NCI-H524 treated with DMSO at 0.1 percent for 48 hours (cell line): ENCODE measurements at places on chromosomes 2 and 18.

GRCh38 chr2:239523954-239524330 is 123.1 kb upstream of the HDAC4 start:
- no peak for DNase-seq

DNA sequence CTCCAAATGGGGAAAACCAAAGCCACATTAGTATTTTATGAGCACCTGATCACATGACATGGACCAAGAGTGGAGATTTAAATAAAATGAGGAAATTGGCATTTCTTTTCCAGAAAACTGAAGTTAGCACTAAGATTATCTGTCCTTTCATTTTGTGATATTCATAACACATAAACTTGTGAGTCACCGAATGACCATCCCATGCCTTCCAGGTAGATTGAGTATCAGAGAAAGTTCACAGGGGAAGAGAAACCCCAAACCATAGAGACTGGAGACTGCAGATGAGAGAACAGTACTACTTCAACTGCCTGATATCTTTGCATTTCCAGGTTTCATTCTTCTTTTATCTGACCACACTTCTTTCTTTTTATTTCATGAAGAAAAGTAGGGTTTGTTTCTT is 176.3 kb upstream of the LRP1B start:
- DNase-seq, result no peak

- DNase-seq, result no peak
These were observed 383.6 kb downstream of the DSEL start for GRCh38 chr18:67132919-67133318.

DNA sequence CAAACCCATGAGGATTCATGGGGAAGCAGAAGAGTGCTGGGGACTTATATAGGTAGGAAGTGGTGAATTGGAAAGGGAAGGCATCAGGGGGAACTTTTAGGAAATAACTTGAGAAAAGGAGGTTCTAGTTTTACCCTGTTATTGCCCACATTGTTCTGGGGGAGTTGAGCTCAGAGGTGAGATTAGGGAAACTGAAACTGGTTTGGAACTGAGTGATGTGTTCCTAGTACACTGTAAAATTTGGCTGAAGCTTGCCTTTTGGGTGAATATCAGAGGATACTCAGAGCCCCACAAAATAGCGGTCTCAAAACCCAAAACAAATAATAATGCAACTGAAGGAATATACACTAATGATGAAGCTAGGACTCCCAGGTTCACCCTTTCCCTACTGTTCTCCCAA is 39.6 kb upstream of the APOB start:
- no peak for DNase-seq

- DNase-seq, result no peak
These were observed 82.3 kb downstream of the VAPA start for GRCh38 chr18:9996094-9996493.

DNA sequence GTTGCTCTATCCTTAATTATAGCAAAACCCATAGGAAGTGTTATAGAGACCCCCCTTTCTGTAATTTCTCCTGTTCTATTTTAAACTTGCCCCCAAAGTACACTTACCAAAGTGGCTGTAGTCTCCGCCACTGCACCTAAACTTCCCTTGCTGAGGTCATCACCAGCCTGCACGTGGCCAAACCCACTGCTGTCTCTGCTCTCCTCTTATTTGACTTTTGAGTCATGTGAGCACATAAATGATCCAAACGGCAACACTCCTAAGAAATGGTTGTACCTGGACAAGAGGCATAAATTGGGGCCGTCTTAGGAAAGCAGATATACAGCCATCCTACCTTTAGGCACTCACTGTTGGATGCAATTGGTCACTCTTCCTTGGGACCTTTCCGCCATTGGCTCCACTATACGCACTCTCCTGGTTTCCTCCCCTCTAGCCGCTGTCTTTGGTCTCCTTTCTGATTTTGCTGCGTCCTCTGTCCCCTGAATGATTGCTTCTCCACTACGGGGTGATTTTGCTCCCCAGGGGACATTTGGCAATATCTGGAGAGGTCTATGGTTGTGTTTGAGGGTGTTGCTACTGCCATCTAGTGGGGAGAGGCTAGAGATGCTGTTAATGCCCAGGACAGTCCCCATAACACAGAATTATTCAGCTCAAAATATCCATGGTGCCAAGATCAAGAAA is 19.2 kb upstream of the IL36G start:
- DNase-seq, result peak; percentile 29

DNA sequence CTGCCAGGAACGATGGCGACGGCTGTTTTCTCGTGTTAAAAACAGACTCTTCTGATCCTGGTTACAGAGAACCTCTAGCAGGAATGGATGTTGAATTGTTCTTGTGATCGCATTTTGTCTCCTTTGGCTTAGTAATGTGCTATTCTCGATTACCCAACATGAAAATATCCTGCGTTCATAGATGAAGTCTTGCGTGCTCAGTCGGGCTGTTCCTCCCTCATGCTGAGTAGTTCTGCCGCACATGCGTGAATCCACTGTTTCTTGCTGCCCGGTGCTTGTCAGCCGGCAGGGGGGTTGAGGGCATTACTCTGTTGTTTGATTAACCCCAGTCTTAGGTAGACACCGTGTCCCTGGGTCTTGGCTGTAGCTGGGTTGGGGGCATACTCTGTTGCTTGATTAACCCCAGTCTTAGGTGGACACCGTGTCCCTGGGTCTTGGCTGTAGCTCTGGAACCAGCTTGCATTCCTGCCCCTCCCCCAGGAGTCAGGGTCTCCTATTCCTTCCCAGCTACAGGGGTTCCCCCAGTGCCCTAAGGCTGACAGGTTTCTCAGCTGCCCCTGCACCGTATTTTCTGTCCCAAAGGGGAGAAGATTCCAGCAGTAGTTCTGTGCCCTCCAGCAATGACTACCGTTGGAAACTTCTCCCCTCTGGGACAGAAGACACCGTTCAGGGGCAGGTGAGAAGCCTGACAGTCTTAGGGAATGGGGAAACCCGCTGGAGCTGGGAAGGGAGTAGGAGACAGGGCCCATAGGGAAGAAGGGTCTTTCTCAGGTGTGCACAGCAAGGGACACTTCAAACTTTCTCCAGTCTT is 22.1 kb upstream of the ASB1 start:
- no peak for DNase-seq

DNA sequence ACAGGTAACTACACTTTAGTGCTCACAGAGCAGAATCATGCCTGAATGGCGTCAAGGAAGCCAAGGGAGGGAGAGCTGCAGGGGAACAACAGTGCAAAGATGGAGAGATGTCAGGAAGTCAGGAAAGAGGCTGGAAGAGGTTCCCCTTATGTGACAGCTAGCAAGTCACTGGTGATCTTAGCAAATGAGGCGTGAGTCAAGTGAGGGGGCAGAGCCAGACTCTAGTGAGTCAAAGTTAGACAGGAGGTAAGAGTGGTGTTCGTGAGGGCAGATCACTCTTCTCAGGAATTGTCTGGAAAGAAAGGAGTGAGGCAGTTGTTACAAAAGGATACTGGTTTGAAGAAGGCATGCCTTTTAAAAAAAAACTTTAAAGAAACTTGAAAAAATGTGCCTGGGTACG is 87.1 kb downstream of the MEP1B start:
- DNase-seq, result no peak

DNA sequence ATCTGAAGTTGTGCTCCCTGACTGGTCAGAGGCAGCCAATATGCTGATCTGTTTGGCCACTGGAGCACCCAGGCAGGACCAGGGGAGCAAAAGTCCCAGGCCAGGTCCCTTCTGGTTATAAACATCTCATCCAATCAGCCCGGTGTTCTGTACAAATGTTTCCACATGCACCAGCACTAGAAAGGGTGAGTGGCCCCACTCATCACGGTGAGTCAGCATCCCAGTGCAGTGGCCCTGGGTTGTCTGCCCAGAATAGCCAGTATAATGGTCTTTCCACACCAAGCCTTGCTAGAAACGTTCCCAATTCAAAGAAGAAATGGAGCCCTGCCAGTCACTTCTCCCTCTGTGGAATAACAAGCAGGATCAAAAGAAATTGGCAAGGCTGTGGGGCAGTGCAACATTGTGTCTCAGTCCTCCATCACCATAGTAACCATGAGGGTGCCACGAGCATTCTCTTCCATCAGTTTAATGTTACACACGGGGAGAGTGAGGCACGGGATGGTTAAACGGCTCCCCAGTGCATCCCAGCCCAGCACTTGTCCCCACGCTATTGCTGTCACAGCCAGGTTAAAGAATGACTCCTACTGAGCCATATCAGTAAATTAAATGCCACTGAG is 174.9 kb downstream of the SEPTIN10 start:
- no peak for DNase-seq

- no peak for DNase-seq
These were observed 293.5 kb downstream of the ARHGAP15 start for GRCh38 chr2:143422681-143423080.

- no peak for DNase-seq
These were observed 393.7 kb upstream of the FANCL start for GRCh38 chr2:58634653-58635370.

GRCh38 chr2:181784556-181784955 is 104.2 kb upstream of the NEUROD1 start:
- DNase-seq, result no peak

- no peak for DNase-seq
These were observed 10.0 kb downstream of the NT5DC4 start for GRCh38 chr2:112730791-112731190.

GRCh38 chr2:20573620-20574422 is 77.1 kb downstream of the HS1BP3 start:
- no peak for DNase-seq

DNA sequence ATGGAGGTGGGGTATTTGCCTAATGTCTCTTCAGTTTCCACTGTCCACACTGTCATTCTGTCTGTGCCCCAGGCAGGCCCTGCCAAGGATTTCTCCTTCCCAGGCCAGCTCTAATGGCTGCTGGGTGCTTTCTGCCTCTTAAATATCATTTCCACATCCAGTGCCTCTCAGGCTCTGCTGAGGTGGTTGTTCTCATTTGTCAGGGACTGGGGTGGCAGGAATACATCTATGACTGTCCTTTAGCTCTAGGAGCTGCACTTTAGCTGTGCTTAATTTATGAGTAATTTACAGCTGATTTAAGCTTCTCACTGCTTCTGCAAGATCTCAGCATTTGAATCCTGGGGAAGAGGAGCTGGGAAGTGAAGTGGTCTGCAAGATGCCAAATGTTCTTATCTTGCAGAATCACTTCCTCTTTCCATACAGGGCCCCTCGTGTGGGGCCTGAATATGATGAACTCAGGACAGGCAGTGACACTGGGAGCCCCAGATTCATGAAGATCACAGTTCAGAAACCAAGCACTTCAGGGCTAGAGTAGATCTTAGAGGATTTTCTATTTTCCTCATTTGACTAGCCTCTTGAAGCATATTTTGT is 150.2 kb downstream of the FSHR start:
- no peak for DNase-seq

GRCh38 chr2:24276349-24276899 is 83.9 kb downstream of the ITSN2 start:
- no peak for DNase-seq

- no peak for DNase-seq
These were observed 345.9 kb upstream of the HS6ST1 start for GRCh38 chr2:128664499-128664971.

DNA sequence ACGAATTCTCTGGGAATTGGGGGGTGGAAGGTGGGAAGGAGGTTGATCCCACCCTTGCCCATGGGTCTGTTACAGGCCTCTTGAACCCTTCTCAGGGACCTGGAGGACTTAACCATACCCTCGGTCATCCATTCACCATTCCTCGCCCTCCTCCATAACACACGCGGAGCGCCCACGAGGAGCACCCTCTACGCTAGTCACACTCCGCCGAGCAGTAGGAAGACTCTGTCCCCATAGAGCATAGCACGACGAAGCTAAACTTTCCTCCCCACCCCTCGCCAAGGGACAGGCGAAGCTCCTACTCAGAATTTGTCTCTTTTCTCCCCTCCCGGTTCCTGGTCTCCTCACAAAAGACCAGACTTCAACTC is 611 bp upstream of the ITSN2 start:
- DNase-seq, result no peak

GRCh38 chr18:5890331-5891183 is 4.8 kb downstream of the TMEM200C start:
- no peak for DNase-seq

GRCh38 chr2:179655627-179656026 is 205.8 kb downstream of the ZNF385B start:
- no peak for DNase-seq

- no peak for DNase-seq
These were observed 58.5 kb upstream of the CTLA4 start for GRCh38 chr2:203809084-203809521.

- DNase-seq, result no peak
These were observed 121.1 kb downstream of the LAMA3 start for GRCh38 chr18:23810396-23810795.

- no peak for DNase-seq
These were observed 2089.7 kb upstream of the CELF4 start for GRCh38 chr18:39655341-39655740.
